GM12892 (cell line): ENCODE measurements at places on chromosomes 7 and 10.

GRCh38 chr7:38506004-38506403, 125.2 kb downstream of the AMPH start:
- no peak for DNase-seq

DNA sequence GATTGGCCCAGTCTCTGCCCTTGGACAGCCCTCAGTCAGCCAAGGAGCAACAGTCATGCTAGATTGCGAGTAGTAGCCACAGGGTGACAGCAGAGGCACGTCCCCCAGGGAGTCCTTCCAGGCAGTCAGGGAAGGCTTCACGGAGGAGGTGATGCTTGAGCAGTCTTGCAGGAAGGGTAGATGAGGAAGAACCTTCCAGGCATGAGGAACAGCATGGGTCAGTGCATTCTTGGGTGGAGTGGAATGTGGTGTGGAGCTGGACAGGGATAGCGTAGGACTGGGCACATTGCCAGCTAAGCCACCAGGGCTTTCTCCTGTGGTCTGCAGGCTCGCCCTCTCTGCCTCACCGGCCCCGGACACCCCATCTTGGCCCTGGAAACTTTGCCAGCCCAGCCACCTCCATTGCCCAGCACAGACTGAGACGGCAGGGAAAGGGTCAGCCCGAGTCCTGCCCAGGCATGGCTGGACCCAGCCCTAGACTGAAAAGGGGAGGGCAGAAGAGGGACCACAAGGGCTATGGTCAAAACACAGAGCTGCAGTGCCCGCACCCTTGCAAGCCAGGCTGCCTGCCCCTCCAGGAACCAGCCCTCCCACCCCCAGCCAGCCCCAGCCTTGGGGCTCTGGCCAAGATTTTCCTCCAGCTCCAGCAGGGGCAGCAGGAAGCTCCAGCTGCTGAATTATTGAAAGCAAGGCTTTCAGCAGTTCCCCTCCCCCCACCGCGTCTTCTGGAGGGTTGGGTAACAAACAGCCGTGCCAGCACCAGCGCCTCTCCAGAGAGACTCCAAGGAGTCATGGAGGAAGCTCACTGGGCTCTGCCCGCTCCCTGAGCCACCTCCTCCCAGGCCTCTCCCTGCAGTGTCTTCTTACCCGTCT, 18.7 kb downstream of the SRRM3 start:
- DNase-seq, result no peak

DNA sequence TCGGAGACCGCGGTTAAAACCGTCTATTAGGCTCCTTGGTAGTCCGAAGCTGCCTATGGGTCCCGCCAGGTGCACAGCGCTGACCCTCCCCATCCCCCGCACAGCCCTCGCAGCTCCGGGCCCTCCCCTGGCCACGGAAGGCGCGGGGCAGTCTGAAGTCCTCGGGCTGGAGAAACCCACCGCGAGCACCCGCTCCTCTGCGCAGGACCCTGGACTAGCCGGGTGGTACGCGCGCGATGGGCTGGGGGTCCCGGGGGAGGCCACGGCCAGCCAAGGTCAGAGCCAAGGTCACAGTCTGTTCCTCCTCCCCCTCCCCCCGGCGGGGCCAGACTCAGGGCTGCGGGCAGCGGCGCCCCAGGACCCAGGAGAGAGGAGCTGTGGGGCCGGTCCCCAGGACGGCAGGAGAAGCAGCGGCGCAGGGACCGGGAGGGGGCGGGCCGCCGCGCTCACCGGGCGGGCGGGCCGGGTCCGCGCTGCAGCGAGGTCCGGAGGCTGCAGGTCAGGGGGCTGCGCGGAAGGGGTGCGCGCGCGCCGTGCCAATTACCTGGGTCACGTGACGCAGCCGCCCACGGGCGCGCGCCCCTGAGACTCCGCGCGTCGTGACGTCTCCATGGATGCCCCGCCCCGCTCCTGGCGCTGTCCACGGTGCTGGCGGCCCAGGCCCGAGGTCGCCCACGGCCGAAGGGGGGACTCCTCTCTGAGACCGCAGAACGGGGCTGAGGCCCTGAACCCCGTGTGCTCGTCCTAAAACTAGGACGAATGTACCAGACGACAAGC, at the start of gene OGDHL:
TSS of gene OGDHL (minus strand) at position 535 of the 777 bp plus-strand sequence. CDS start 3,731 bp downstream, outside the sequence.
- DNase-seq, result peak; percentile 49

GRCh38 chr10:104252368-104252767, 2.3 kb upstream of the GSTO1 start:
- no peak for DNase-seq

DNA sequence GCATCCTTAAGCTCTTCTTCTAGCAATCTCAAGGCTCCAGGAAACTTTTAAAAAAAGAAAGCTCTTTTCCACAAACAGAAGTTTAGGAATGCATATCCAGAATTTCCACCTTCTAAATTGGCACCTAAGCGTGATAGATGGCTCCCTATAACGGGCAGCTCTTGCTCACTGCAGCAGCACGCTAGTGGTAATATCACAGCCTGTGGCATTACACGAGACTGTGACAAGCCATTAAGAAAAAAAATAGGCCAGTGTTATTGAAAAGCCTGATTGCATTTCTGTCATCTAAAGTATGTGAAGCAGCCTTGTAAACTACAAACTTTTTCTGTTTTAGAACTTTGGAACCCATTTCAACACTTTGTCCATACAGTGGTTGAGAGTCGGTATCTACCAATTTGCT, 263.8 kb downstream of the CAMK1D start:
- no peak for DNase-seq

DNA sequence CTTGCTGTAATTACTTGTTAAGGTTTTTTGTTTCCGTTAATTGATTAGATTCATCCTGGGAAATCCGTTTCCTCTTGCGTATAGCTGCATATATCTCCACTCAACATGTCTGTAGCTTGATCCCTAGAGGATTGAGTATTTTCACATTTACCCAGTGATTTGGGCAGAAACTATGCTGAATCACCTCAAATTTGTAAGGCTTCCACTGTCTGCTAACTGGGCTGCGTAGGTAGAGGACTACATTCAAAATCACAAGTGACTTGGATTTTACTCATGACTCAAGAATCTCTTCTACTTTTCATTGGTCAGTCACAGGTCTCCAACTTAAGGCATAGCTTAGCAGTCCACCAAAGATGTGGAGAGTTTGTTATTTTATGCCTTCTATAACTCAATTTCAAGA, 141.8 kb downstream of the POLR1F start:
- no peak for DNase-seq

DNA sequence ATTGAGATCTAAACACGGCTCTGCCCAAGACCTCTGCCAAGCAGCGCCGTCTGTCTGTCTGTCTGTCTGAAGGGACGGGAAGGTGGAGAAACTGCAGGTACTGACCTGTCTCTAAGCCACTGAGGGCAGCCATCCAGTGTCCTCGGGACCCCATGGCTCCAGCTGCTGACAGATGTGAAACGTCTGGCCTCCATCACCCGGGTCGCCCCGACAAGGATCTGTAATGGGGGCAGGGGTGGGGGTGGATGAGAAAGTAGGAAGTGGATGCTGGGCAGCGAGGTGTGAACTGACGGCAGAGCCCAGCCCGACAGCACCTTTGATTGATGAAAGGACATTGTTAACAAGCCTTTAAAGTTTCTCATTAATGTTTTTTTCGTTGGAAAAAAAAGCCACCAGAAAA, 193.1 kb downstream of the EBF3 start:
- DNase-seq, result no peak

GRCh38 chr7:112272921-112273561, 66.5 kb downstream of the ZNF277 start:
- no peak for DNase-seq

DNA sequence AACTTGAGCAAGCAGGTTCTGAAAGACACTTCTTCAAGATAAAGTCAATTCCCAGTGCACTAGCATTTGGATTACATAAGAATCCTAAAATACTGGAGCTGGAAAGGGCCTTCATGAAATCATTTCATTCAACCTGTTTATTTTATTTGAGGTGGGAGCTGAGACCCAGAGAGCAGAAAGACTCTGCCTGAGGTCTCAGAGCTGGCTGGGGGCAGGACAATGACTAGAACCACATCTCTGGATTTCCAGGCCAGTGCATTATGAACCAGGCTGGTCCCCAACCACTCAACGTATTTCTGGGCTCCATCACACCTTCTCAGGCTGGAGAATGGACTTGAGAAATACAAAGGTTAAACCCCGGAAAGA, 8.4 kb downstream of the ANXA11 start:
- no peak for DNase-seq

DNA sequence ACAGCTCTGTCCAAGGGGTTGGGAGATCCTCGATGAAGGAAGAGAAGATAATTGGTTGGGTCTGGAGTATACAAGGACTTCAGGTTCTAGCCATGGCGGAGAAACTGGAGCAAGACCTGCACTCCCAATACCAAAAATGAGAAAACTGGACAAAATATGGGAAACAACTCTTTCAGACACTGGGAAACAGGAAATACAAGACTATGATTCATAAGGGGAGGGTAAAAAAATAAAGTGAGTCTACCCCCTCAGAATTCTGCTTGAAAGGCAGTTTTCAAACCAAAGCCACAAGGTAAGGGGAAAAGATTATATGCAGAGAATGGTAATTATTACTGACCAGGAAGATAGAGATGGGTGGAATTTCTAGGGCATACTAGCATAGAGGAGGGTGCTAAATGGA, 10.2 kb upstream of the SEC61G start:
- DNase-seq, result no peak

- DNase-seq, result no peak
Observed at GRCh38 chr7:148987751-148988512, 40.4 kb downstream of the PDIA4 start.

DNA sequence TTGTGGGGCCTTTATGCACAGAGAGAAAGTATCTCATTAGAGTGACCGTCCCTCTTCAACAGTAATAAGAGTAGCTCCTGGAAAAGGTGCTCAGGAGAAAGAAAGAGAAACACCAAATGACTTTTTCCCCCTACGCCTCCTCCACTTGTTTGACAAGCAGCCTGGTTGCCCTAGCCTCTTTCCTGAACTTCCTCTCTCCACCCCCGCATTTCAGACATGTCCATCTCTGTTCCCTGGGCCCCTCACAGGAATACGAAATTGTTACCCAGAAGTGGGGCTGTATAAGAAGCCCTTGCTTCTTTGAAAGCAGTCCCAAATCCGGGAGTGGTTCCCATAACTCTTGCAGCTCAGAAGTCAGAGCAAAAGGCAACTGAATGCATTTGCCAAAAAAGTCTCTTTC, 119.6 kb upstream of the ADO start:
- DNase-seq, result no peak

- DNase-seq, result no peak
Observed at GRCh38 chr10:129525401-129525801, 58.4 kb downstream of the MGMT start.

DNA sequence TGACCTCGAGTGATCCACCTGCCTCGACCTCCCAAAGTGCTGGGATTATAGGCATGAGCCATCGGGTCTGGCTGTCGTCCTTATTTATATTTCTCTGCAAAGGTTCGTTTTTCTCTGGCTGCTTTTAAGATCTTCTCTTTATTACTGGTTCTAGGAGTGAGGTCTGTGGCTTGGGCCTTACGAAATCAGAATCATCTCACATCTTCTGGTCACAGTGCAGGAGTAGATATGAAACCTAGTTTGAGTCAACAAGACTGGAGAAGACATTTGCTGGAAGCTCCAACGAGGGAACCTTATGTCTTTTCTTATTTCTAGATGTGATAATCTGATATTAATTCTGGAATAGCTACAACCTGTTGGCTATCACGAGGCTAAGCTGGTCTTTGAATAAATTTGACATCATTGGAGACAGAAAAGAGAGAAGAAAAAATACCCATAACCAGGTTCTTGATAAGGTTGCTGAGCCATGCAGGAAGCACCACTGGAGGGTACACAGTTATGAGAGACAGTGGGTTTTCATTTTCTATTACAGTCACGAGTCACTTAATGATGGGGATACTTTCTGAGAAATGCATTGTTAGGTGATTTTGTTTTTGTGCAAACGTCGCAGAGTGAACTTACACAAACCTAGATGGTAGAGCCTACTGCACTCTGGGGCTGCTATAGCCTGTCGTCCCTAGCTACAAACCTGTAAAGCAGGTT, 25.6 kb upstream of the IL15RA start:
- no peak for DNase-seq

DNA sequence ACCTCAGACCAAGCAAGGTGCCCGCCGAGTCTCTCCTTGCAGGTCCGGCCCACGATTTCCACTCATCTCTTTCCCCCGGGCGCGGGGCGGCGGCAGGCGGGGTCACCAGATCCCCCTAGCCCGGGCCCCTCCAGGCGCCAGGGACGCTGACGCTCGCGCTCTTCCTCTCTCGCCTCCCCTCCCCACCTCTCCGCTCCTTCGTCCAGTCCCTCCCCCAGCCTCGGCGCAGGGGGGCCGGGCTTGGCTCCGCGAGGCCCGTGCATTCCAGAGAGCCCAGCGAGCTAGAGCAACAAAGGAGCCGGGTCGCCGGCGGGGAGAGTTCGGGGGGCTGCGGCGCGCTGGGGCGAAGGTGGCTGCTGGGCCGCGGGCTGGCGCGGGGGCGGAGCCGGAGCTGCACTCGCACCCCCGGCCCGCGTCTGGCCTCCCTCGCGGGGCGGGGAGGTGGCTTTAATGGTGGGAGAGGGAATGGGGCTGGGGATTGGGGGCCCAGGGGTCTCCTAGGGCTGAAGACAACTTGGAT, at the start of gene SMO:
TSS of gene SMO (plus strand) at position 262 of the 520 bp plus-strand sequence. CDS start 519 bp downstream, outside the sequence.
- peak; percentile 58 for DNase-seq

- no peak for DNase-seq
Observed at GRCh38 chr10:23433701-23434100, 5.2 kb upstream of the OTUD1 start.

- no peak for DNase-seq
Observed at GRCh38 chr7:128112781-128113221, 81.6 kb upstream of the LRRC4 start.

- DNase-seq, result no peak
Observed at GRCh38 chr10:74137992-74138391, 12.6 kb downstream of the AP3M1 start.

GRCh38 chr7:92831716-92832533, 4.4 kb downstream of the CDK6 start:
- no peak for DNase-seq

GRCh38 chr10:8636371-8636770, 581.9 kb downstream of the GATA3 start:
- no peak for DNase-seq

DNA sequence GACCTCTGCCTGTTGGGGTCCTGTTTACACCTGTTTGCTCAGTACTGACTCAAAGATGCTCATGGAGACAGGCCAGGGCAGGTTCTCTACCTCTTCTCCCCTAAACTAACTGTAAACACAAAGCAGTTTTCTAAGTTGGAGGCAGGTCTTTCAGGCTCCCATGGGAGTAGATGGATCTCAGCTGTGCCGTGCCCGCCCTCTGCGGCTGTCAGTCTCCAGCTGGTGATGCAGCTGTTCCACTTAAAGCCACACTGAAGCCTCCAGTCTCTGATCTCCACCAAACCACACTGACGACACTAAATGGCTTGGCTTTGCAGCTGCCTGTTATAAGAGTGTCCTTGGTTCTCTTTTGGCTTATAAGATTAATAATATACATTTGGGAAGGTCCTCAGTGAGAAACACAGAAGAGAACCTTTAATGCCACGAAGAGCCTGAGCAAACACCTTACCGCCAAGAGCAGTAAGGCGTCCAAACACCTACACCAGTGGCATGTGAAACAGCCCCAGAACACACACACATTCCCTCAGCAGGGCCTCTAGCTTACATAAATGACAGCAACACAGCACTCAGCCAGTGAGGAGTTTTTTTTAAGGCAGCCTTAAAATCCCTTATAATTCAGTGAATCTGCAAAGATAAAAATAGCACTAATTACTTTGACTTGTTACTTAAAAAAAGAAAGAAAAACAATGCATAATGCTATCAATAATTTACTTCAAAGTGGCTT, 60.4 kb upstream of the KCNIP2 start:
- no peak for DNase-seq

GRCh38 chr10:47164800-47165128, 135.2 kb upstream of the GDF10 start:
- DNase-seq, result no peak
